Naive B cell (primary cell): ENCODE measurements at places on chromosomes 4 and X. TPM values are rescaled to one million over a fixed set of nuclear protein-coding genes. Genes with fewer than 3 reads are reported as not detected.

DNA sequence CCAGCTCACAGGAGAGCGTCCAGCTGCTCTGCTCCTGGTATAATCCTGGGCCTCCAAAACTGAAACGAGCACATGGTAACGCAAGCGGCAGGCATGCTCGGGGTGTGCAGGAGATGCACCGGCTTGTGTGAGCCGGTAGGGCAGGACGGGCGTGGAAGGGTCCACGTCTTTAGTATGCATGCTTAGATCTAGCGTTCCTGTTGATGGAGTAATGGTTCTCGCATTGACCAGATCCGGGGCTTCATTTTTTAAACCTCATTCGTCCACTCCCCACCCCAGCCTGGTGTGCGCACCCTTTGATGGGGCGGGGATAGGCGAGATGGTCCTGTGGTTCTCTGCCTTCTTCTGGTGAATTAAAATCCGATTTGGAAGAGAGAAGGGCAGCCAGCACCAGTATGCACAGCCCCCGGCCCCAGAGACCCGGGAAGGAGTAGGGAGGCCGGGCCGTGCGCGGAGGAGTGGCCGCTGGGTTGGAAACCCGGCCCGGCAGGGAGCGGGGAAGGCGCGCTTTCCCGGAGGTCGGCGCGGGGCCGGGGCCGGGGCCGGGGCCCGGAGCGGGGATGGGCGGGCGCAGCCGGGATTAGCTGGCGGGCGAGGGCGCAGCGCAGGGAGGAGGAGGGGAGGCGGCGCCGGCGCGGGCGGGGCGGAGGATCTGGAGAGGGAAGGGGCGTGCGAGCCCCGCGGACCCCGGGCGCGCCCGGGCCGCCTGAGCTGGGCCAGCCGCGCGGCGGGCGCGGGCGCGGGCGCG lies 39.9 kb downstream of the FAM149A start:
- no peak for DNase-seq

GRCh38 chrX:9988762-9989161 lies 21.6 kb downstream of the CLDN34 start:
- DNase-seq = no peak

GRCh38 chr4:76856243-76857073 lies 41.5 kb downstream of the SOWAHB start:
- no peak for DNase-seq

DNA sequence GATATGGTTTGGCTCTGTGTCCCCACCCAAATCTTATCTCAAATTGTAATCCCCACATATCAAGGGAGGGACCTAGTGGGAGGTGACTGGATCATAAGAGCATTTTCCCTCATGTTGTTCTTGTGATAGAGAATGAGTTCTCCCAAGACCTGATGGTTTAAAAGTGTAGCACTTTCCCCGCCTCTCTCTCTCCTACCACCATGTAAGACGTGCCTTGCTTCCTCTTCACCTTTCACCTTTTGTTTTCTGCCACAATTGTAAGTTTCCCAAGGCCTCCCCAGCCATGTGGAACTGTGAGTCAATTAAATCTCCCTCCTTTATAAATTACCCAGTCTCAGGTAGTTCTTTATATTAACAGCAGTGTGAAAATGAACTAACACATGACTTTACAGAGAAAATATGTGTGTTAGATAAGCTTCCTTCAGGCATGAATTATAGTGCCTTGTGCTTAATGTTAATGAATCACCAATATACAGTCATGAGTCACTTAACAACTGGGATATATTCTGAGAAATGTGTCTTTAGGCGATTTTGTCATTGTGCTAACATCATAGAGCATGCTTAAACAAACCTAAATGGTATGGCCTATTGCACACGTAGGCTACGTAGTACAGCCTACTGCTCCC lies 37.9 kb downstream of the PDGFC start:
- DNase-seq = no peak

- DNase-seq = no peak
Observed at GRCh38 chr4:116082808-116083366, 969.5 kb upstream of the NDST4 start.

Gene CFP
- polyA plus RNA-seq = 1.7 TPM

Gene PAGE2
- not detected for polyA plus RNA-seq
